Dorsolateral prefrontal cortex (tissue), 122 donors: ENCODE measurements at places on chromosomes 16 and 17. TPM values are rescaled to one million over a fixed set of nuclear protein-coding genes. Genes with fewer than 3 reads are reported as not detected.

The RPUSD1 gene
- 19.7 TPM for total RNA-seq

The CSH2 gene
- not detected for total RNA-seq

The ESRP2 gene
- total RNA-seq = not detected

The TBKBP1 gene
- total RNA-seq = 26.3 TPM

The C16orf82 gene
- not detected for total RNA-seq

The TBC1D3H gene
- not detected for total RNA-seq

The TBC1D3C gene
- 0.36 TPM for total RNA-seq

The ELP5 gene
- 38.3 TPM for total RNA-seq

- no peak for DNase-seq
Measured at GRCh38 chr17:55068862-55069811, 100.6 kb downstream of the STXBP4 start.

GRCh38 chr17:10198509-10199249 lies at the start of gene GAS7:
GAS7 (minus strand) TSS chr17:10198606.
- DNase-seq = peak; percentile 70

DNA sequence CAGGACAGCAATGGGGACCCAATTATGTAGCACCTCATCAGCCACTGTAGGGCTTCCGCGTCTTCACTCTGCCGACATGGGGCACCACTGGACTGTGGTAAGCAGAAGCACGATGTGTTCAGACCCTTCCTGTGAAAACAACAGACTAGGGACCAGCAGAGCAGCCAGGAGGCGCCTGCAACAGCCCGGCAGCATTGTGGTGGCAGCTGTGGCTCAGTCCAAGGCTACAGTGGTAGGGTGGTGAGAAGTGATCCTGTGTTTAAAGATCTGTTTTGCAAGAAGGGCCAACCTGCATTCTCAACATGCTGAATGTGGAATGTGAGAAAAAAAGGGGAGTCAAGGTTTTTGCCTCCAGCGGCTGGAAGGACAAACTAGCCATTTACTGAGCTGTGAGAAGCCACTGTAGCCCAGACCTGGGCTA lies 80.8 kb downstream of the GAS7 start:
- peak; percentile 81 for DNase-seq

DNA sequence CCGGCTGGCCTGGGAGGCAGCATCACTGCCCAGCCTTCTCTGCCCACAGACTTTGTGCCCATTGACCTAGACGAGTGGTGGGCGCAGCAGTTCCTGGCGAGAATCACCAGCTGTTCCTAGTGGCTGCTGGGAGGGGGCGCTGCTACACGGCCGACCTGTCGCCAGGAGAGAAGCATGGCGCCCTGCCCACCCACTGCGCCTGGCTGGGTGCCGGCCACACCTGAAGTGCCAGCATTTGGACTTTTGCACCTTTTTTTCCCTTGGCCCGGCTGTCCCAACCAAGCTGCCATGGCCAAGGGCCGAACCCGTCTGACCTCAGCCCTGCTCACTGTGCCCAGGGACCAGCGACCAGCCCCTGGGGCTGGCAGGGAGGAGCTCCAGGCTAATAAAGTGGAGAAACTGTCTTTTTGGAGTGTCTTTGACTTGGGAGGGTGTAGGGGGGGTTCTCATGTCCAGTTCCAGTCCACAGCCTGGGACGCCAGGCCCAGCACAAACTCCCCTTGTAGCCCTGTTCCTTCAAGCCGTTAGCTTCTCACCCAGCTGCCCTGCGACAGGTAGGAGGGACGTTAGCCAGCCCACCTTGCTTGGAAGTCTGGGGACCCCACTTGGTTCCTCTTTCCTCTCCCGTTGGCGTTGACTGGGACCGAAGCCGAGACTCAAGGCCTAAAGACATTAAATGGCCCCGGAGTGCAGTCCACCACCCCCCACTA lies 939 bp upstream of the WDR90 start:
- no peak for DNase-seq

GRCh38 chr17:45063198-45063597 lies 2.1 kb downstream of the NMT1 start:
- DNase-seq = no peak

DNA sequence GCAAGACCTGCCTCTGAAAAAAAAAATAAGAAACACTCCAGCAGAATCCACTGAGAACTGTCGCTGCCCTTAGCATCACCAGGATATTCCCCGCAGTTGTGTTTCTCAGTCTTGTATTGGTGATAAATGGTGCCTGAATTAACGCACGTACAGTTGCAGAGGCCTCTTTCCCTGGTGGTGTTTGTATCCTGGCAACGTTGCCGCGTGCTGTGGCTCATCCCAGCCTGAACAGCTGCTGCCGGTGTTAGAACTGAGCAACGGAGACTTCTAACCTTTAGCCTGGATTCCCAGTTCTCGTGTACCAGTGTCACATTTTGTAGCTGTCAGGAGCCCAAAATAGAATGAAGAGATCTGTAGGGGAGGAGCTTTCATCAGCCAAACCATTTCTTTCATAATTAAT lies 4.8 kb downstream of the MLYCD start:
- no peak for DNase-seq

GRCh38 chr16:76527244-76527643 lies 250.0 kb downstream of the CNTNAP4 start:
- DNase-seq = no peak

- DNase-seq = no peak
Measured at GRCh38 chr16:84059946-84060901, 17.6 kb upstream of the SLC38A8 start.

GRCh38 chr17:75625813-75626486 lies 7.3 kb upstream of the SMIM5 start:
- DNase-seq = peak; percentile 50

GRCh38 chr17:77266213-77266612 lies 125.4 kb downstream of the SEC14L1 start:
- DNase-seq = no peak

DNA sequence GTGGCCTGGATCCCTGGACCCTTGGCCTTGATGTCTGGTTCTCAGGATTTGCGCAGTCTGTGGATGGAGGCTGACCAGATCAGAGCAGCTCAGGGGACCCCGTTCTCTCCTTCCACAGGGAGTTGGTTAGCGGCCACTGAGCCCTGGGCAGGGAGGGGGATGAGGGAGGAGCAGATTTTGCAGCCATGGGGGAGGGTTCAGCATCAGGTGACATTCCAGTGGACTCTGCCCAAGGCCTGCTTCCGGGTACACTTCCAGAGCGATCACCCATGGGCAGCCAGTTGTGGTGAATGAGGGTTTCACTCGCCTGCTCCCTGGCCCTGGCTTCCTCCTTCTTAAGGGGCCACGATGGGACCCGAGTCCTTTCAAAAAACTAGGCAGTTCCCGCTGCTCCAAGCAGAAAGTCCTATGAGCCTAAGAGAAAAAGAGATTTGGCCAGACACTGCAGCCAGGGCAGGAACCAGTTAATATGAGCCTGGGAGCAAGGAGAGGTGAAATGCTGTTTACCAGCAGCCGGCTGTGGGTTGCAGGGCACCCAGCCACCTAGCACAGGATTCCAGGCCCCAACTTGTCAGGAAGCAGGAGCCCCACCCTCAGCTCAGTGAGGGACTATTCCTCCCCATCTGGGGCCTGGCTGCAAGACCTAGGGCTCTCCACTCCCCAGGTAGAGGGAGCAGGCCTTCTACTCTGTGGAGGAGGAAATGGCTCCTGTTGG lies 4.7 kb upstream of the GPRC5C start:
- no peak for DNase-seq
